A549 treated with Mapracorat at 1 μM for 4 hours (cell line): ENCODE measurements at places on chromosomes 5 and 9. TPM values are rescaled to one million over a fixed set of nuclear protein-coding genes. Genes with fewer than 3 reads are reported as not detected.

FBXO4 gene
- 5.9 to 8.1 TPM (median 7.3 TPM) in 5 replicates for total RNA-seq

MAMDC4 gene
- total RNA-seq: 1.6 to 5.3 TPM (median 3.7 TPM) in 5 replicates

SOHLH1 gene
- not detected in 5 replicates for total RNA-seq

SPINK7 gene
- total RNA-seq: not detected in 5 replicates

SLC22A4 gene
- total RNA-seq: 5.3 to 5.7 TPM (median 5.5 TPM) in 5 replicates

RNF183 gene
- 0.08 TPM in 1 of 5 replicates, not detected in the others for total RNA-seq
